ENCODE measurements at places on chromosomes 1 and 21. TPM values are rescaled to one million over a fixed set of nuclear protein-coding genes. Genes with fewer than 3 reads are reported as not detected.

- DNase-seq: no peak
Observed at GRCh38 chr1:175217721-175218531, 25.4 kb upstream of the KIAA0040 start.

GRCh38 chr1:229470406-229471043 lies 36.6 kb upstream of the ACTA1 start:
- no peak for DNase-seq

- DNase-seq: no peak
Observed at GRCh38 chr1:10877894-10878293, 81.4 kb upstream of the CASZ1 start.

GRCh38 chr1:229714964-229715603 lies 89.0 kb downstream of the URB2 start:
- DNase-seq: no peak

- no peak for DNase-seq
Observed at GRCh38 chr1:165011991-165012531, 344.5 kb downstream of the LMX1A start.

Gene SLAMF1
- 0.38 TPM for total RNA-seq

- DNase-seq: peak; percentile 48
Observed at GRCh38 chr1:168054117-168054516, 82.6 kb downstream of the GPR161 start.
